ENCODE measurements at places on chromosomes 1 and 21.

GRCh38 chr1:10687251-10687651 is 109.2 kb downstream of the CASZ1 start:
- DNase-seq: no peak

GRCh38 chr1:48603222-48603621 is 131.2 kb upstream of the SPATA6 start:
- no peak for DNase-seq

DNA sequence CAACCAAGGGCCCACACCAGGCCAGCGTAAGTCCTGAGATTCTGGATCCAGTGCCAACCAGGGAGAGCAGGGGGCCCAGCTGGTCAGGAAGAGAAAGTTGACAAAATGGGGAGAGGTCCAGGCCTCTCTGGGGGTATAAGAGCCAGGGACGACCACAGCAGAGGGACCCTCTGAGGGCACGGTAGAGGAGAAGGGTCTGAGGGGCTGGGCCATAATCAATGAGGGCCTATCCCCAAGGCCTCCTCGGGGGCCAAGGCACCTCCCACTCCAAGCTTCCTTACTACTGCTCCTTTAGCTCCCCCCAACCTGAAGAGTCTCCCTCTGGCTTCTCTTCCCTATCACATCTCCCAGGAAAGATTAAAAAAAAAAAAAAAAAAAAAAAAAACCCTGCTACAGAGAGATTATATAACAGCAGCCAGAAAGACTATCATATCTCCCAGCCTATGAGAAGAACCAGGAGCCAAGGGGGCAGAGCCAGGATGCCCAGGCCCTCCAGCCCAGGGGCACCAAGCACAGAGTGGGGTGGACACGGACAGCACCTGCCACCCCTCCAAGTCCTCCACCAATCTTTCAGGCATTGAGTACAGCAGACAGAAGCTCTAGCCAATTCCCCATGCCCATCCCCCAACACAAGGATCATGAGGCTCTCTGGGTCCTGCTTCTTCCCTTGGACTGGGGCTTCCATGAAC is 2.7 kb downstream of the MEF2D start:
- DNase-seq: no peak

DNA sequence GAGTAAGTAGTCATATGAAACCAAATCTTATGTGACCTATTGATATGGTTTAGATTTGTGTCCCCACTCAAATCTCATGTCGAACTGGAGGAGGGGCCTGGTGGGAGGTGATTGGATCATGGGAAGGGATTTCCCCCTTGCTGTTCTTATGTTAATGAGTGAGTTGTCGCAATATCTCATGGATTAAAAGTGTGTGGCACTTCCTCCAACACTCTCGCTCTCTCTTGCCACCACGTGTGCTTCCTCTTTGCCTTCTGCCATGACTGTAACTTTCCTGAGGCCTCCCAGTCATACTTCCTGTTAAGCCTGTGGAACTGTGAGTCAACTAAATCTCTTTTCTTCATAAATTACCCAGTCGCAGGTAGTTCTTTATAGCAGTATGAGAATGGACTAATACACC is 241.2 kb downstream of the RGS7 start:
- DNase-seq: no peak

DNA sequence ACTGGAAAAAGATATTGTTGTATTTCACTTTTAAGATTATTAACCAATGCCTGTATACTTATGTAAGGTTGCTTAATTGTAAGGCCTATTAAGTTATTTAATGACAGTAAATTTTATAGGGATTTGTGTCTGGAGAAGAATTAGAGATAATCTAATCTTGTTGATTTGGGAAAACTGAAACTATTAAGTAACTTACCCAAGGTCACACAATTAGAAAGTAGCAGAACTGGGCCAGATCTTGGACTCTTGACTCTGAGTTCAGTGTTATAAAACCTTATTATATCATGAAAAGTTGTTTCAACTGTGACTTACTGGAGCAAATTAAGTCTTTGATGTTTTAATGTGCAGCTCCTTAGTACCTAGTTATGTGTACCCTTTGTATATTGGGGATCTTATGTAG is 38.5 kb downstream of the CAMTA1 start:
- DNase-seq: no peak

All from NCI-H1048 (cell line).